ENCODE measurements at places on chromosomes 2 and 18. TPM values are rescaled to one million over a fixed set of nuclear protein-coding genes. Genes with fewer than 3 reads are reported as not detected.

ZBTB7C gene
- total RNA-seq = 0.32 TPM

RAB27B gene
- not detected for total RNA-seq

NPHP1 gene
- 4.5 TPM for total RNA-seq

PDCD1 gene
- total RNA-seq = 0.34 TPM

- no peak for DNase-seq
These were observed 355.3 kb downstream of the INSIG2 start for GRCh38 chr2:118443596-118443995.

PRKAG3 gene
- total RNA-seq = not detected

GRCh38 chr18:30652387-30652786 lies 390.2 kb downstream of the DSC3 start:
- no peak for DNase-seq

BCL2 gene
- total RNA-seq = 19.6 TPM

LRP2 gene
- total RNA-seq = 0.26 TPM

GRCh38 chr2:144999071-144999875 lies 479.4 kb upstream of the ZEB2 start:
- no peak for DNase-seq

CAPN14 gene
- 0.13 TPM for total RNA-seq

DNA sequence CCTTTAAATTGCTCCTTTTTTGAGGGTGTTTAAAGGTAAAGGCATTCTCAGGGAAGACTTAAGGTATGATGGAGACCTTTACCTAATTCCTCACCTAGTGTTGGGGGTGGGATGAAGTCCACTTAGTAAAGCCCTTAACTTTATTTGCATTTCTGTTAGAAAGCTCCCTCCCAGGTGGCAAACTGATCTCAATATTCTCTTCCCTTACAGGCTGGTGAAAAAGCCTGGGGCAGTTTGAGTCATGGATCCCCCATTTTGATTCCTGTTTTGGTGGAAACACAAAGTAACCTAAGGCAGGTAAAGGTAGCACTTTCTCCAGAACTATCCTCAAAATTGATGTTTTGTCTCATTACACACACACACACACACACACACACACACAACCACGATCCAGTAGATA lies 33.8 kb upstream of the HNRNPA3 start:
- DNase-seq = no peak

- no peak for DNase-seq
These were observed 273.6 kb downstream of the SLC8A1 start for GRCh38 chr2:40178171-40178778.

DNA sequence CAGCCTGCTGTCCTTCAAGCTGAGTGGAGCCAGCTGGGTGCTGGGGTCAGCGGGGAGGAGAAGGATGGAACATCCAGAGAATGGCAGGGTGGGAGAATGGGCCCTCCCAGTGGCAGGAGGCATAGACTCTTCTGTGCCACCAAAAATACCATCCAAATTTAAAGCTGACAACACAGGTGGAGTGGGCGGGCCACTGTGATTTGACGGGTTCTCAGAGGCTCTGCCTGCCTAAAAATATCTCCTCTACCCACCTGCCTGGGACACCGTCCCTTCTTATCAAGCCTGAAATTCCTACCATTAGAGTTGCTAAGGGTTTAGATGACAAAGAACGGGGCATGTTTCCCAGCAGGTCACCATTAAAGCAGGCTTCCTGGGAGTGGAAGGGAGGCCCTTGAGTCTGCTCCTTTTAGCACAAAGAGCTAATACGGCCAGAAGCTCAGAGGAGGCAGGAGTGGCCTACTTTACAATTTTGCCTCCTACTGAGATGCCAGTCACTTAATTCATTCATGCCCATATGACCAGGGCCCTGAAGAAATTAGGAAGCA lies 19.8 kb upstream of the MARCHF4 start:
- peak; percentile 38 for DNase-seq

GRCh38 chr18:42635378-42636048 lies 480.0 kb downstream of the RIT2 start:
- peak; percentile 6 for DNase-seq

- DNase-seq = no peak
These were observed 1757.3 kb upstream of the PIK3C3 start for GRCh38 chr18:40197711-40198110.

DNA sequence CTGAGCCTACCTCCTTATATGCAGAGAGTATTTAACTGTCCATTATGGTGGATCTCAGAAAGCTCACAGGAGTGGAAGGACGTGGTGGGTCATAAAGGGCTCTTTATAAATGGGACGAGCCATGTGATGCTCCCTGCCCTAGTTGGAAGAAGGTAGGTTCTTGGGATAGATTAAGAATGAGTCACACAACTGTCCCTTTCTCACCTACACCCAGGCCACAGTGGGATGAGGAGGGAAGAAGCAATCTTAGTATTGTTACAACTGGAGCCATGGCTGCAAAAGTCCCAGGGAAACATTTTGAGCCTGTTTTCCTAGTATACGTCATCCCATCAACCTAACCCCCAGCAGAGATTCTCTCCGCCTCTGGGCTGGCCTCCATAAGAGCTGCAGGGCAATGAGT lies 229.9 kb downstream of the TTC32 start:
- no peak for DNase-seq

DNA sequence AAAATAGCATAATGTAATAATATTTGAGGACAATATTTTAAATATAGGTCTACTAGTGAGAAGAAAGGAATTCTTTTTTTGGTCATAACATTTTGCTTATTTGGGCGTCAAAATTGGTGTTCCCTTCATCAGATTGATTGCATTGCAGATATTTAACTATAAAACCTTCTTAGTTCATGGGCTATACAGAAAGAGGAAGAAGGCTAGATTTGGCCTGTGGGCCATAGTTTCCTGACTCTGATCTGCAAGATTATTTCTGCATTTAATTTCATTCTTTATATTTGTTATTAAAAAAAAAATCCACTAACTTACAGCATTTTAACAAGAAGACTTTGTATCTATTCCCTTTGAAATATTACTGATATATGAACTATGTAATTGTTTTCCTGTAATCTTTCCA lies 31.9 kb downstream of the PIKFYVE start:
- no peak for DNase-seq

DNA sequence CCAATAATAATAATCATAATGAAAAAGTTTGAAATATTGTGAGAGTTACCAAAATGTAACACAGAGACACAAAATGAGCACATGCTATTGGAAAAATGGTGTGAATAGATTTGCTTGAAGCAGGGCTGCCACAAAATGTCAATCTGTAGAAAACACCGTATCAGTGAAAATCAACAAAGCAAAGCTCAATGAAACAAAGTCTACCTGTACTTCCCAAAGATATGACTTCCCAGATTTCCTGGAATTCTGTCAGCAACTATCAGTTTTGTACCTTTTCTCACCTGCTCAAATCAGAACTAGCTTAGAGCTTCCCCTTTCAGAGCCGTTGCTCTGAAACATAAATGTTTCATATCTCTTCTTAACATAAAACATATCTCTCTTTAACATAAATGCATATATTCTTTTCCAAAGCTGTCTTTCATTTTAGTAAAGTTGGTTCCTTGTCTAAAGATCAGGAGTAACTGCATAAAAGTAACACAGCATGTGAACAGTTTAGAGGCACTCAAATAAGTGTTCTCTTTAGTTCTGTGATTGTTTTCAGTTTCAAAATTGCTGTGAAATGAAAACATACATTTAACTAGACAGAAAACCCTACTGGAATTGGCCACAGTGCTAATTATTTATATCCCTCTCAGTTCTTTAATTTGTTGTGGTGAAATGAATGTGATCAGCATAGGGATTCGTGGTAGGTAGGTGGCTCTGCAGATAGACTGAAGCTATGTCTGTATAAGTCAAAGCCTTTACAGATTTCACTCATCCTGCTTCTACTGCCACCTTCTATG lies 262.5 kb downstream of the KCNJ3 start:
- no peak for DNase-seq

All from A673 (cell line).